ENCODE measurements at places on chromosomes 3 and 15. TPM values are rescaled to one million over a fixed set of nuclear protein-coding genes. Genes with fewer than 3 reads are reported as not detected.

DNA sequence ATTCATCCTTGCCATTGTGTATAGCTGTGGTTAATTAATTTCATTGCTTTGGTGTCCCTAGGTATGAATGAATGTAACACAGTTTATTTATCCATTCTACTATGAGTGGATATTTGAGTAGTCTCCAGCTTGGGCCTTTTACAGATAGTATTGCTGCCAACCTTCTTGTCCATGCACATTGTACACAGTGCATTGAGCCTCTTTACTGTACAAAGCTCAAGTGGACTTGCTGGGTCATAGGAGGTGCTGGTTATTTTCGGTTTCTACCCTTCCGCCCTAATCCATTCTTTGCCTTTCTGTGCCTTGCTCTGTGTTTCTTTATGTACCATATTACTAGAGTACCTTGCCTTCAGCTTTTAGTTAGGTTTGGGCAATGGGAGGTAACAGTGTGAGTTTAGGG, 60.7 kb downstream of the DUT start:
- no peak for DNase-seq

DNA sequence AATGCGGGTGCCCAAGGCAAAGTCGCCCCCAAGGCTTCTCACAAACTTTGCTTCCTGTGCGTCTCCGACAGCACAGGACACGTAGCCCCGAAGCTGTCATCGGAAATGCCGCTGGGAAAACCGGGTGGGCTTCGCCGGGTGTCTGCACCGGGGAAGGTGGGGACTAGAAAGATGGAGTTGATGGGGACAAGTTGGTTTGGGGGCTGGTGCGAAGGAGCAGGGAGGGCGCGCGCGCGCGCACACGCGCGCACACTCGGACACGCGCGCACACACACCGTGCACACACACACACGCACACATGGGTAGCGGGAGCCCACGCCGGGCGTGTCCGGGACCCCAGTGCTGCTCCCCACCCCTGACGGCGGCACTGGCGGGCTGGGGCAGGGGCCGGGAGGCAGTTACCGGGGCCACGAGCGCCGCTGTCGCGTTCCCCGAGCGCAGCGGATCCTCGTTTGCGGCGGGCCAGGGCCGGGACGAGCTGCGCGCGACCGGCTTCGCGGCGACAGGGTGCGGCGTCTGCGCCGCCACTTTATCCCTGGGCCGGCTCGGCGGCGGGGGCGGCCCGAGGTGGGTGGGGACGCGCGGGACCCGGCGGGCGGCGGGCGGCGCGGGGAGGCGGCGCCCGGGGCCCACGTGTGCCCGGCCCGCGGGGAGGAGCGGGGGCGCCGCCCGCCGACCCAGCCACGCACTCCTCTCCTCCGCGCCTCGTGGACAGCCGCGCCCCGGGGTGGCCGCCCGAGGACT, 539 bp upstream of the MGLL start:
- no peak for DNase-seq

Gene SYNPR
- not detected for total RNA-seq

DNA sequence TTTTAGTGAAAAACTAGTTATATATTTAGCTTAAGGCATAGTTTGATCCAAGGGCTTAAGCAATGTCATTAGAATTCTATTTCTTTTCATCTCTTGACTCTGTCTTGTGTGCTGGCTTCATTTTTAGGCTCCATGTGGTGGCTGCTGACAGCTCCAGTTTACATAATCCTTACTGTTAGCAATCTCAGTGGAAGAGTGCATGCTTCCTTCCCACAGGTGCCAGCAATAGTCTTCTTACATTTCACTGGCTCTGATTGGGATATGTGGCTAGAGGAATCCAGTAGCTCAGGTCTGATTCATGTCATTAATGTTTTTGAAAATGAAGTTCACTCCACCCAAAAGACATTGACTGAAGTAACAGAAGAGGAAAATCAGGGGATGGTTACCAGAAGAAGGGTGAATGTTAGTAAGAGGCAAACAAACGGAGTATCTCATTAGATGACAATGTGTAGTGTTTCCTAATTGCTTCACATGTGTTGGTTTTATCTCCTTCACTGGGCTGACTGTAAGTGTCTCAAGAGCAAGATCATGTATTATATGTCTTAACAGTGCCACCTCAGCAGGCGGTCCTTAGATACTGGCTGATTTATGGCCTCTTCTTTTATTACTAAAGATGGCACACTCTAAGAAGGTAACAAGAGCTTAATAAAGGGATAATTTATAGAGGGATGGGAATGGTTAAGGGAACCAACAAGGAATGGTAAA, 25.6 kb upstream of the TCF12 start:
- no peak for DNase-seq

DNA sequence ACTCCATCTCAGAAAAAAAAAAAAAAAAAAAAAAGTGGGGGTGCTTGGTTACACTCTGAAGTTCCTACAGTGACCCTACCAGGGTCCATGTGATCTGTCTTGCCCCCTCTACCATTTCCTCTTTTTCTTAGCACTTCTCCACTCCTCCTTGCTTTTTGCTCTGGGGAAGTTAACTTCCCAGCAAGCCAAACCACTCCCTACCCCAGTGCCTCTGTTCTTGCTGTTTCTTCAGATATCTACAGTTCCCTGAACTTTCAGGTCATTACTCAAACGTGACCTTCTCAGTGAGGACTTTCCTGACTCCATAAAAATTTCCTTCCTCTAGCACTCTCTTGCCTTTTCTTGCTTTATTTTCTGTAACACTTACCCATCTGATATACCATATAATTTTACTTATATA, 61.1 kb upstream of the GCNT3 start:
- DNase-seq, result no peak

Gene CEMIP
- total RNA-seq, result 47.5 TPM

GRCh38 chr15:39942753-39943150, 8.8 kb downstream of the EIF2AK4 start:
- no peak for DNase-seq

DNA sequence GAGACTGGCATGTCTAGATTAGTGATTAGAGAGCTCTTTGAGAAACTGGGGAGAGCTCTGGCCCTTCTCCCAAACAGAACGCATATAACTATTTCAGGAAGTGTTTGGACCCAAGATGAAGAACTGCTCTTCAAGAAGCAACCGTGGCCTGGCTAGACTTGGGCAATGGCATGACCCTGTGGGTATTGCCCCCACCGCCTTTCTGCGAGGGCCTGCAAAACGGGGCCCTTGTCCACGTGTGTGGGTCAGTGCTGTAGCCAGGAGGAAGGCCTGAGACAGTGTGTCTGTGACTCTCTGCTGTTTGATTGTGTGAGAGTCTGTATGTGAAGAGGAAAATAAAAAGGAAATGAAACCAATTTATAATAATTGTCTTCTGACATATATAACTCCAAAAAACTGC, 42.5 kb downstream of the EEFSEC start:
- DNase-seq, result no peak

Gene IL5RA
- total RNA-seq, result not detected

DNA sequence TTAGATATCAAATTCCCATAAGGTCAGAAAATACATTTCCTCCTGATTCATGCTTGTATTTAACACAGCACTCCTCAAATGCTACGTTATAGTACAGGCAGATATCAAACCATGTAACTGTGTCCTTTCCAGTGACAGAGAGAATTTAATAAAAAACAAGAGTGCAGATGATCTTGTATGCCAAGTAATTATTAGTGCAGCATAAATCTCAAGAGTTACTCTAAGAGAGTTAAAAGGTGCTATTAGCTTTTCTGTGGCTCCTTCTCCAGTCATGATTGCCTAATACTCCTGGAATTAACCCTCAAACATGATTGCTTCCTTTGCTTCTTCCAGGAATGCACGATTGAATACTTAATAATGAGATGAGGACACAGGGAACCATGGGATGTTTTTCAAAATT, 413.0 kb upstream of the DPH6 start:
- no peak for DNase-seq

GRCh38 chr3:46297658-46298423, 55.6 kb downstream of the CCR3 start:
- no peak for DNase-seq

GRCh38 chr3:40042752-40043443, 233.5 kb downstream of the MYRIP start:
- DNase-seq, result peak; percentile 30

GRCh38 chr15:74159773-74160172, 13.7 kb upstream of the ISLR start:
- no peak for DNase-seq

GRCh38 chr15:65971741-65971995, 102.4 kb downstream of the RAB11A start:
- no peak for DNase-seq

GRCh38 chr3:145017959-145018358, 1046.3 kb downstream of the DIPK2A start:
- no peak for DNase-seq

- DNase-seq, result no peak
Observed at GRCh38 chr15:92878593-92879053, 21.5 kb upstream of the CHD2 start.

DNA sequence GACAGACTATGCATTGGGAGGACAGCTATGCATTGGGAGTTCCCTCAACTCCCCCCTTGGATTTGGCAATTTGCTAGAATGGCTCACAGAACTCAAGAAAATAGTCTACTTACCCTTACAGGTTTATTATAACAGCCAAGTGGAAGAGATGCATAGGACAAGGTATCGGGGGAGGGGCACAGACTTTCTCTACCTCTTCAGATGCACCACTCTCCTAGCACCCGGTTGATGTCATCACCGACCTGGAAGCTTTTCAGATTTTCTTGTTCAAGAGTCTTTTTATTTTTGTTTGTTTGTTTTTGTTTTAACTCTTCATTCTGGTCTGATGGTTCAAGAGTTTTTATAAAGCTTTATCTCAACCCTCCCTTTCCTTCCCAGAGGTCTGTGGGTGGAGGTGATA, 20.7 kb upstream of the ADAMTS9 start:
- no peak for DNase-seq

DNA sequence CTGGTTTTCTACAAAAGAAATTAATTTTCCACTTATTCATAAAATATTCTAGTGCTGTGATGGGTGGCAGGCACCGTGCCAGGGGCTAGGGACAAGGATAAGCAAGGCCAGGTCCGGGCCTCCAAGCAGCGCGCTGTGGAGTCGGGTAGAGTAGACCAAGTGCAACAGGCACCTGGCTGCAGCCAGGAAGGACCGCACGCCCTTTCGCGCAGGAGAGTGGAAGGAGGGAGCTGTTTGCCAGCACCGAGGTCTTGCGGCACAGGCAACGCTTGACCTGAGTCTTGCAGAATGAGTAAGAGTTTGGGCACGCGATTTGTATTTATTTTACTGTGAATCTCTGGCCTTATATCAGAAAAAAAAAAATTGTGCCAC, at the start of gene CASR:
TSS of gene CASR (plus strand) at position 148 of the 372 bp plus-strand sequence. CDS start 70,522 bp downstream, outside the sequence.
- DNase-seq, result no peak

GRCh38 chr15:69848551-69849231, 249.0 kb downstream of the TLE3 start:
- DNase-seq, result no peak

- DNase-seq, result no peak
Observed at GRCh38 chr3:18446149-18446825, 21.1 kb upstream of the SATB1 start.

GRCh38 chr3:136276049-136276755, 26.1 kb downstream of the PCCB start:
- DNase-seq, result no peak

DNA sequence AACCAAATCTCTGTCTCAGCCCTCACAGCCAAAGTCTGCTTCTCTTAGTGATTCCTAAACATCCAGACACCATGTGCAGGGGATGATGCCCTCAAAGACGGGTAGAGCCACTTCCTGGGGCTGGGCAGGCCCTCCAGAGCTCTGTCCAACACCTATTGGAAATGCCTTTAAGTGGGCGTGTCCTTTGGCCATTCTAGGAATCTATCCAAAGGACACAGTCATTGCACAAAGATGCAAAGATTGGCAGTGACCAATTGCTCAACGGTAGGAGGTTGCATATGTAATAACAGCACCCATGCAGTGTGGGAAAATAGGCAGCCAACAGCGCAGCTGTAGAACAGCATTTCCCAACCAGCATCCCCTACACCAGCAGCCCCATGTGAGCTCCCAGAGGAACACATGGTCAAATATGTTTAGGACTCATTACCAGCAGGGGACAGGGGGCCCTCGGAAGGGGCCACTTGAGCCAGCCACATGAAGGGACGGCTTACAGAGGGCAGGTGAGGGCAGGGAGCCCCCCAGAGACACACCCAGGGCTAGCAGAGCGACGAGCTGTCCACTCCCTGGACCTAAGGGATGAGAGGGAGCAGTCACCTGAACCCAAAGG, 142.8 kb upstream of the IQSEC1 start:
- DNase-seq, result peak; percentile 79

DNA sequence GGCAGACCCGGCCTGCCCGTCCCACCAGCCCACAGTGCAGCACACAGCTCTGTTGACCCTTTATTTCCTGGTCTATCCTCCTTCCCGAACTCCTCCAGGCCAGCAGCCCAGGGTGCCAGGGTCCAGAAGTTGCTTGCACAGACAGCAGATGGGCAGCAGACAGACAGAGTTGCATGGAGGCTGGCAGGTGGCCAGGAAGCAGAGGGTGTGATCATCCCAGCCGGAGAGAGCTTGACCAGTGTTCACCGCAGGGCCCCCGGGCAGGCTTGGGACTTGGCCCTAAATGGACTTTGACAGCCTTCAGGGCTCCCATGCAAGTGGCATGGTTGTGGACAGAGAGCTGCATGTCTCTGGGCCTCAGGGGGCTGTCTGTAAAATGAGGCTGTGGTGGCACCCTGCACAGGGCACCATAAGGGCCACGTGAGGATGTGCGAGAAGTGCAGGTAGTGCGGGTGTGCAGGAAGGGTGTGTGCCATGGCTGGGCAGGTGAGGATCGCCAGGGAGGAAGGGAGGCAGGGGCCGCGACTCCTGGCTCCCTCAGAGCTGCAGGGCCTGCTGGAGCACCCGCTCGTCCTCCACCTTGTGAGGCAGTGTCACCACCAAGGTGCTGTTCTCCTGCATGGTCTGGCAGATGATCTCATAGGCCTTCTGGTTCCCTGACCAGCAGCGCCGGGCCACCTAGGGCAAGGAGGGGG, 6.3 kb upstream of the ZXDC start:
- DNase-seq, result no peak

- DNase-seq, result no peak
Observed at GRCh38 chr3:184341925-184342324, 4.5 kb downstream of the FAM131A start.

DNA sequence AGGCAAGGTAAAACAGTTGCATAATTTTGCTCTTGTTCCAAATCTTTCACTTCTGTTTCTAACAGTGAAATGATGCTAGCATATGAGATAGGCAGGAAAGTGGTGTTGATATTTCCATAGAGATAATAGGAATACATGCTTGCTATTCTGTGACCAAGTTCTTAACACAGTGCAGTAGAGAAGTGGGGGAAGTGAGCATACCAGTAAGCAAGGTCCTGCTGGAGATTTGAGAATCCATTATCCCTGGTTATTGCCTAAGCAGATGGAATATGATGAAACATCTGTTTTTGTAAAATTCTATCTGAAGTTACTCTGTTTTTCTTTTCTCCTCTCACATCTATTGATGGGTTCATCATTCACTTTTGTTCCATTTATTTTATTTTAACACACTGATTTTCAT, 28.7 kb downstream of the USP8 start:
- no peak for DNase-seq

Gene TEX9
- total RNA-seq, result 1.5 TPM
